ENCODE measurements at places on chromosomes 7 and 10.

DNA sequence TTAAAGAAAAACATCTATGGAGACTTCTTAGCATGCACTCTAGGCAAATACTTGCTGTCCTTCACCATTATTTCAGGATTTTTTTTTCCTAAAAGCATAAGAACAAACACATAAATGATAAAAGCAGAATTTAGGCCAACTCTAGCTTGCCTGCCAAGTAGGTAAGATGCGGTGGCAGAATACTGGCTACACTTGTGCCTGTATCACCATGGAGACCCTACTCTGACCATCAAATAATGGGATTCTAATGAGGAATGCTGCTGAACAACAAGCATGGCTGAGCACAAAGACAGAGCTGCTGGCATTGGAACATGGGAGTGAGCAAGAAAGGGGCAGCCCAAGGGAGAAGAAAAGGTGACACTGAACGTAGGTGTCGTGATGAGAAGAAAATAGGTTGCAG lies 18.5 kb upstream of the TAS2R40 start:
- DNase-seq: no peak

DNA sequence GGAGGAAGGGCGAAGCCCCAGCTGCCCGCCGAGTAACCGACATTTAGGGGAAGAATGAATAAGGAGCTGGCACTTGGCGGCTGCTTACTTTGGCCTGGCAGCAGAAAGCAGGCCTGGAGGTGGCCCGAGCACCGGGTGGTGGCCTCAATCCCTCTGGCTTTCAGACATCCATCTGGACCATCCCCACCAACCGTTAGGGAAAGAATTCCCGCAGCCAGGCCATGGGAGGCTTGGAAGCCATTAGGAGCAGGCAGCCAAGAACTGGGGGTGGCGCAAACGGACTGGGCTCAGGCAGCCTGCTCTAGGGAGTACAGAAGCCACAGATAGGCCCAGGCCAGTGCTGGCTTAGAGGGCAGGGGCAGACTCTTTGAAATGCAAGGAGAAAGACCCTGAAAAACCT lies 132.7 kb downstream of the NEURL1 start:
- no peak for DNase-seq

DNA sequence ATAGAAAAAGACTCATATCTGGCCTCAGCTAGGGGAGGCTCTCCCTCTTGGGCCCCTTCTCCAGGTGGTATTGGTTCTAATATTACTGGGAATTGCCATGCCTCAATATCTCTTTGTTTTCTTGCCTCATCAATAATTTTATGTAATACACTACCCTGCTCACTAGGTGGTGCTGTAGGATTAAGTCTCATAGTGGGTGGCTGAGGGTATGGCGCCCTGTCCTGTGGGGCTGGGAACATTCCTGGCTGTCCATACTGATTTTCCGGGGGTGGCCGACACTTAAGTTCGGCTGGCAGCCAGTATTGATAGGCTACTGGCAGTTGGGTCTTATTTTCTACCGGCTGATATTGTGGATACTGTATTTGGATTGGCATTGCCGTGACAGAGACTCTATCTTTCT lies 9.0 kb upstream of the TAS2R3 start:
- DNase-seq: peak; percentile 47

- DNase-seq: no peak
These were observed 36.0 kb upstream of the SRGN start for GRCh38 chr10:69051710-69052487.

- DNase-seq: no peak
These were observed 83.9 kb downstream of the MKX start for GRCh38 chr10:27661514-27662286.

- DNase-seq: no peak
These were observed 95.2 kb downstream of the DNAJB6 start for GRCh38 chr7:157431951-157432540.

- DNase-seq: no peak
These were observed 160.8 kb downstream of the ZNF438 start for GRCh38 chr10:30870896-30871295.

GRCh38 chr10:11934262-11934661 lies 108.3 kb downstream of the UPF2 start:
- DNase-seq: no peak

GRCh38 chr7:64992971-64993370 lies 2.1 kb upstream of the ZNF117 start:
- DNase-seq: no peak

- no peak for DNase-seq
These were observed 43.9 kb downstream of the LUC7L2 start for GRCh38 chr7:139403601-139404000.

- no peak for DNase-seq
These were observed 19.7 kb downstream of the LIPK start for GRCh38 chr10:88725798-88726197.

DNA sequence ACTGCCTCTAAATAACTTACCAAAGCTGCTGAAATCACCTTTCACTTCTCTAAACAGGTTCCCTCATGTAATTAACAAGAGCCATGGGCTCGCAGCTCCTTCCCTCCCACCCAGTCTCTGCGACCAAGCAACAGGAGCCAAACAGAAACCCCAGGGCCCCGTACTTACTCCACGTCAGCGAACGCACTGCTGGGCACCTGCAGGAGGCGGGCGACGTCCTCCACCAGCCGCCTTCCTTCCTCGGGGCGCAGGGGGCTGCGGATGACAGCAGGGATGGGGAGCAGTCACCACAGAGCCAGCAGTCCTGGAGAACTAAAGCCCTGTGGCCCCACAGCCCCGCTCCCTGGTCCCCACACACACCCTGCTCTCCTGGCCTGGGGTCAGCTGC lies 477.0 kb downstream of the PTPRN2 start:
- DNase-seq: no peak

DNA sequence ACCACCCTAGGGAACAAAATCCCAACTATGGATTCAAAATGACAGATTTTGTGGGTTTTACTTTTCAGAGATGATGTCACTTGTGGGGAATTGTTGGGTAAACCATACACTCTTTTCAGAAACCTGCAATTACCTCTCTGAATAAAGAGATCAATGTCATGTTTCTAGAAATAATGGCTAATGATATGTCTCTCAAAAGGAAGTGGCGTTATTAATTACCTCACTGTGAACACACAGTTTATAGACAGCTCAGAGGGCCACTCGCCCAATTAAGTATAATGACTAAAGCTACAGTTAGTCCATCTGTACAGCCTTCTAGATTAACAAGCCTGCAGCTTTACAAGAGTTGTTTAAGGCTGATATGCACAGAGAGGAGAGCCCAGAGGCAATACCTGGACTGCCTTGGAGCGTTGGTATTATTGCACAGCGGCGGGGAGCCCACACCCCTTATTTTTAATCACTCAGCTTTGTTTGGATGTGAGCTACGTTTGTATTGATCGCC lies 79.5 kb downstream of the RAB11FIP2 start:
- no peak for DNase-seq

GRCh38 chr10:123583639-123584418 lies 82.3 kb upstream of the GPR26 start:
- DNase-seq: no peak

DNA sequence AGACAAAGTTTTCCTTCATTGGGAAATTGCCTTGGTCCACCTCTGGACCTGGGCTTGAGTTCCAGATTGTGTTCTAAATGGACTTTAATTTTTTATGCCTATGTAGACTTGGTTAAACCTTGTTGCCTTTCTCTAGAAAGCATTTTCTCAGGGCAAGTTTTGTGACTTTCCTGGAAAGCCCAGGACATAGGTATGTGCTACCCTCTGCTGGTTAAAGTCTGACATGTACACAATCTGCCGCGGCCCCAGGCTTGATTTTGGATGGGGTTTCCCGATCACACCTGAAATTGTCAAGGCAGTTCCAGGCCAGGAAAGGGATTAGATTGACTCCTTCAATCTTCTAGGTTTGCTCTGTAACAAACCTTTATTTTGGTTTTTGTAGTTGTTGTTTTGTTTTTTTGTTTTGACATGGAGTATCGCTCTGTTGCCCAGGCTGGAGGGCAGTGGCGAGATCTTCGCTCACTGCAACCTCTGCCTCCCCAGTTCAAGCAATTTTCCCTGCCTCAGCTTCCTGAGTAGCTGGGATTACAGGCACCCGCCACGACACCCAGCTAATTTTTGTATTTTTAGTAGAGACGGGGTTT lies 14.1 kb upstream of the AKR1B10 start:
- no peak for DNase-seq

GRCh38 chr10:98388101-98388655 lies 26.8 kb downstream of the PYROXD2 start:
- peak; percentile 56 for DNase-seq

- DNase-seq: no peak
These were observed 60.4 kb downstream of the SCRN1 start for GRCh38 chr7:29929018-29929807.

DNA sequence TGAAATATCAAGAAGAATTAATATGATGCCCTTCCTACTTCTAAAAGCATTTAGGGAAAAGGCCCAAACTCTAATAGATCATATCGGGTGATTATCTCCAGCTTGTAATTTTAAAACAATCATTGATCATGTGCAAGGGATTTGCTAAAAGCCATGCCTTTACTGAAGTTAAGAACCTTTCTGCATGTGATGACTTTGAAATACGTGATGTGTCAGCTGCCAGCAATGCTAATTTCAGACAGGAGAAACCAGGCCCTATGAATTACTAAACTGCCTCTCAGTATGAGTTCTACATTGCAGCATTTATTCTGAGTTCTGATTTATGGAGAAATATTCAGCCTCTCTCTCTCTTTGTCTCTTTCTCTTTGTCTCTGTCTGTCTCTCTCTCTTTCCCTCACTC lies 203.6 kb upstream of the AKR1E2 start:
- no peak for DNase-seq

GRCh38 chr10:131638049-131638879 lies 262.5 kb upstream of the PPP2R2D start:
- DNase-seq: no peak

DNA sequence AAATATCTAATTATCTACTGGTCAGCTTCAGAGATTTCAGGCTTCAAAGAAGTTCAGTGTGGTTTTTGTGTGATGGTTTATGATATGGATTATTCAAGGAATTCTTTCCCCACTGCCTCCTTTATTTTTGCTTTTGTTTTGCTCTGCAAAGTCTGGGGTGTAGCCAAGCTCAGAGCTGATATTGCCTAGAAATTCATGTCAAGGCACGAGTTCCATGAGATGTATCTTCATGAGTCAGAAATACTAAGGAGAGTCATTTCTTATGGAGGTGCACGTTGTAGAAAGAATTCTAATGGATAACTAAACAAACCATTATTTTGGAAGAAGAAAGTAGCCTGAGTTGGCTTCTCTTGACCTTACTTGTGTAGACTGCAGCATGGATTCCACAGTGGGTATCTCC lies 37.4 kb downstream of the VIM start:
- no peak for DNase-seq

DNA sequence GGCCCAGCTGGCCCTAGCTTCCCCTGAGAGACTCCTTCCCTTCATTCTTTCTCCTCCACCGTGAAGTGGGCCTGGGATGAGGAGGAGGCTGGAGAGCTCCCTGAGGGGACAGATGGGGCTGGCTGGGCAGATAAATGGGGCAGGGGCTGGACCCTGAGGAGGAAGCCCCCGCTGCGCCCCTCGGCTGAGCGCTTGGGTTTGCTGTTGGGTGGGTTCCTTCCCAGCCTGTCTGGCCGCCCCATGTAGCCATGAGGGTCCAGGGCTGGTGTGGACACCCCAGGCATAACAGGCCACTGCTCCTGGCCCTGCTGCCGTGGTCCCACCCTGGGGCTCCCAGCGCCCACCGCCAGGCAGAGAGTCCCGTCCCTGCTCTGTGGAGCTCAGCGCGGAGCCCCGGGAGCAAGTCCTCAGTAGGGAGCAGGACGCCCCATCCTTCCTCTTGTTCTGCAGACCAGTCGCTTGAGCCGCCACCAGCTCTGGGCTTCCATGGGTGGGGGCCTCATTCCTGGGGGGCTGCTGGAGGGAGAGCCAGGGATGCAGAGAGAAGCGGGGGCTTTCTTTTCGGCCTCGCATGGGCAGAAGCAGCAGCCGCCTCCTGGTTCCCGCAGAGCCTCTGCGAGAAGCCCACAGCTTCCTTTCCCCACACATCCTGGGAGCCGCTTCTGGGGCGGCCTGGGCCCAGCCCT lies 266.4 kb upstream of the TCERG1L start:
- DNase-seq: no peak

- DNase-seq: no peak
These were observed 694 bp upstream of the FAS start for GRCh38 chr10:88989824-88990383.

DNA sequence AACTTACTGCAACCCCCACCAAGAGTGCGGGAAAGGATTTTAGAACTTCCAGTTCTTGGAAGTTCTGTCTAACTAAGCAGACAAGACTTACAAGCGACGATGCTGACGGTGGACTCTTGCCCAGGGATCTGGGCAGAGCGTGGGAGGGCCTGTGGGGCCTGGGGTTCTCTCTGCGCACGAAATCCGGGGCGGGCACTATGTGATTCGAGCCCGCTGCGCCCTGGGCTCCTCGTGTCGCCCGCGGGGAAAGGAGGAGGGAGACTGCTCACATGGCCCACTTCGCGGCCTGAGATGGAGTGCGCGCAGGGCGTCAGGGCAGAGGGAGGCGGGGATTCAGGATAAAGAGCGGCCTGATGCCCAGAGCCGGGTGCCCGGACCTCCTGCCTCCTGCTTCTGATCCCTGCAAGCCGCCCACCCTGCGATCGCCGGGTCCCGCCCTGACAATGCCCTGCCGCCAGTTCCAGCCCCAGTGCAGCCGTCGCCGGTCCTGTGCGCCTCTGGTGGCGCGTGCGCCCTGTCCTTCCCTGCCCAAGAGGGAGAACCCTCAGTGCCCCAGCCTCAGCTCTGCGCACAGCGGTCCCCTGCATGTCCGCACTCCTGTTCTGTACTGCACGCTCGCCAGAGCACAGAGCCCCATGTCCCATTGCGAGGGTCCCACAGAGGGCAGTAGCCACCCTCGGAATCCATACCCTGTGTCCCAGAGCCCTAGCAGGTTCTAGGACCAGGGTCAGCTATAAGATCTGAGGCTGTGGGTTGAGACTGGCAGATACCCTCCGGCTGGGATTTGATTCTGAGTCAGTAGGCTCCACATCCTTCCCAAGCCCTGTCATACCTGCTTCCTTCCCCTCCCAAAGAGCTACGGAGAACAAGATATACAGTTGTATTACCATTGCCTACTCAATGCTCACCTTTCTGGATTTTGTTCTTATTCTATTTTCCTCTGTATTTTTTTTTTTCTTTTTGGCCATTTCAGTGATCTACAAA lies 99.4 kb upstream of the TMEM106B start:
- no peak for DNase-seq

GRCh38 chr7:118072893-118073674 lies 110.9 kb upstream of the LSM8 start:
- DNase-seq: no peak

GRCh38 chr10:88781206-88781605 lies 21.3 kb upstream of the LIPM start:
- no peak for DNase-seq

GRCh38 chr7:99019523-99020412 lies 124.1 kb downstream of the SMURF1 start:
- DNase-seq: no peak

DNA sequence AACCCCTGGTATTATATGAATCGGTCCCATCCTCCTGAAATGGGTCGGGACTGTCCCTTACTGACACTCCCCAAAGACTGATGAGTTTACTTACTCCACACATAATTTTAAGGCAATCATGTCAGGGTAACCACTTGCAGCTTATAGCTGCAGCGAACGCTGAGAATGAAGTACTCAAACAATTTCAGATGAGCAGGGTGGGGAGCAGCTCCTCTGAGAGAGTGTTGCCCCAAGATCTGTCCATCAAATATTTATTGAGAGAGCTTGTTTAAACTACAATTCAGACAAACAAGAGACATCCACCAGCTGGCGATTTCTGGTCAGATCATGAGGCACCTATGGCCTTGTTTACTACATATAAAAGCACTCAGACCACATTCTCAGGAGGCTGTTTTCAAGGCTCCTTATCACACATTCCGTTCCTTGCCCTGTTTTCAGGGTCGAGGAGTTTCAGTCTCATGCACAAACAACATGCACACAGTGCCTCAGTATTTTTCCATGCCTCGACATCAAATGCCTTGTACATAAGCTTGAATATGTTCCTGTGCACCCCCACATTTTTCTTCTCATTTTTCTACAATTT lies 80.1 kb downstream of the THSD7A start:
- DNase-seq: no peak
